ENCODE measurements at places on chromosomes 1 and 21.
A peak's percentile ranks its signal among the peaks of the same experiment; 100 is the strongest.

DNA sequence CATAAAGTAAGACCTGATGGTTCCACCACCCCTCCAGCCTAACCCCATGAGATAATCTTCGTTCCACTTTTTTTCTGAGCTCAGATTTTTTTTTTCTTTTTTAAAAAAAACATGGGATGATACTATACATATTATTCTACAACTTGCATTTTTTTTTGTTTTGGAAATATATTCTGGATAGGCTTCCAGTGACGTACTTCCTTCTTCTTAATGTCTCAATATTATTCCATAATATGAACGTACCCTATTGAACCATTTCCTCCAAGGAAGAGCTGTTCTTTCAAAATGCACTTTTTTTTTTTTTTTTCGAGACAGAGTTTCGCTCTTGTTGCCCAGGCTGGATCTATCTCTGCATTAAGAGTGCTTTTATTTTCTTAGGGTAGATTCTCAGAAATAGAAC is 1.5 kb downstream of the EDEM3 start:
- DNase-seq: no peak

DNA sequence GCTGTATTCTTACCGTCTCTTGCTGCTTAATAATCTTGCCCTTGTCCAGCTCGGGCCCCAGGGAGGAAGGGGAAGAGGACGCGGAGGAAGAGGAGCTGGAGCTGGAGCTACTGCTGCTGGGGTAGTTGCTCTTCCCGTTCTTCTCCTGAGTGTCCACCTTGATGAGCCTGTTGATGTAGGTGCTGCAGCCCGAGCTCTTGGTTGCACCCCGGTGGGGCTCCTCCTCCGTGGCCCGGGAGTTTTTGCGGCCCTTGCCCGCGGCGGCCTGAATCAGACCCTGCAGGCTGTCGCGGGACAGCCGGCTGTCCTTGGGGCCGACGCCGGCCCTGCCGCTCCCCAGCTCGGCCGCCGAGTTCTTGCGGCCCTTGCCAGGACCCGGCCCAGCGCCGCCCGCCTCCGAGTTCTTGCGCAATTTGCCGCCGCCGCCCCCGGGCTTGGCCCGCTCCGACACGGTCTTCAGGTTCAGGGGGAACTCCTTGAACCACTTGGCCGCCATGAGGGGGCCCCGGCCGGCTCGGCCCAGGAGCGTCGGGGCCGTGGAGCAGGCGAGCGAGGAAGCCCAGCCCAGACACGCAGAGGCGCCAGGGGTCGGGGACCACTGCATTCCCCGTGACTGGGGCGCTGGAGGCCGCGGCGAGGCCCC is 475 bp upstream of the TDRD10 start:
- no peak for DNase-seq

DNA sequence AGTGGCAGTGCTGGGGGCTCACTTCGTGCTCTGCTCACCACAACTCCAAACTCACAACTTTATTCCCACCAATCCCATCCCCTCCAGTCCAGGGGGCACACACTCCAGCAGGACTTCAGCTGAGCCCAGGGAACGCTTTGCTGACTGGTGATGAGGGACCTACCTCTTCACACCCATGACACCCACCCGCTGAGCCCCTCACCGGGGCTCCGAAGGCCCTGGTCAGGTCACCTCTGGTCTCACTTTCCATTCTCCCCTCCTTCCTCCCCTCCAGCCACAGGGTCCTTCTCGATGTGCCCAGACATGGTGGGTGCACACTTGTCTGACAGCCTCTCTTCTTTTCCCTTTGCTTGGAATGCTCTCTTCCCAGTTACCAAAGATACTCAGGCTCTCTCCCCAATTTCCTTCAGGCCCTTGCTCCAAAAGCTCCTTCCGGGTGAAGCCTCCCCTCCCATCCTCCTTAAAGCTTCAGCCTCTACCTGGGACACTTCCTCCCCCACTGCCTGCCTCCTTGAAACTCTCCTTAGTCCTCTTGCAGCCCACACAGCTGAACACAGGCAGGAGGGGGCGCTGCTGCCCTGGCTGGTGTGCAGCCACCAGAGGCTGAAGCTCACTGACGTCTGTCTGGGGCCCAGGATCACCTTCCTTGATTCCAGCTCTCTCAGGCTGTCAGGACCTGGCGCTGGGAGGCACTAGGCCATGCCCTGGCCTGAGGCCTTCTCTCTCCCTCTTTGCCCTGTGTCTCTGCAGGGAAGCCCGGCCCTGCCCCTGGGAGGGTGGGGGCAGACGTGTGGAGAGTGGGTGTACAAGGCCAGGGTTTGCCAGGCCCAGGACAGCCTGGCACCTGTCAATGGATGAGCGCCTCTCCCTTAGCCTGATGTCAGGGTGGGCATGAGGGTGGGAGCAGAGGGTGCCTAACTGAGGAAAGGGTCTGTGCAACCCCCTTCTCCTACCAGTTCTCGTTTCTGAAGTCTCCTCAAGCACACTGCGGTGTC is 1.6 kb downstream of the KCNE1 start:
- DNase-seq: peak; percentile 2

GRCh38 chr1:242764161-242764560 is 239.7 kb upstream of the PLD5 start:
- DNase-seq: no peak

Data from NCI-H1105 treated with DMSO at 0.1 percent for 48 hours (cell line).